Mesothelial cell of epicardium (in vitro differentiated cells): ENCODE measurements at places on chromosomes 5 and 9. TPM values are rescaled to one million over a fixed set of nuclear protein-coding genes. Genes with fewer than 3 reads are reported as not detected.

GRCh38 chr9:128002959-128003358, 22.2 kb upstream of the EEIG1 start:
- DNase-seq = no peak

DNA sequence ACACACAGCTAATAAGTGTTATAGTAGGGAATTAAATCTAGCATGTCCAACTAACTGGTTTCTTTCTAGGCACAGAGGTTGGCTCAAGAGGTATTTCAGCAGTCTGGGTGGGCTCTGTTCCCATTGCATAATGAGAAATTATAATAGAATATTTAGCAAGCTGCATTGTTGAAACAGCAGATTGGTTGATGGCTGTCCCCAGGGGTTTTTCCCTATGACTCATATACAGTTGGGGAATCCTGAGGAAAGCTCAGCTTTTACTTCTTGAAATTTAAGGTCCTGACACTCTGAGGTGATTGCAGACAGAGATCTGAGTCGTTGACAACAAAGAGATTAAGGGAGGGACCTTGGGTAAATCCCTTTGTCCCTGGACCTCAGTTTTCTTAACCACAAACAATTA, 38.3 kb upstream of the TNFSF8 start:
- no peak for DNase-seq

GRCh38 chr5:80357671-80358070, 37.9 kb downstream of the SPZ1 start:
- DNase-seq = no peak

Gene RNF14
- total RNA-seq = 34.0 to 36.5 TPM (median 35.1 TPM) in 3 replicates

DNA sequence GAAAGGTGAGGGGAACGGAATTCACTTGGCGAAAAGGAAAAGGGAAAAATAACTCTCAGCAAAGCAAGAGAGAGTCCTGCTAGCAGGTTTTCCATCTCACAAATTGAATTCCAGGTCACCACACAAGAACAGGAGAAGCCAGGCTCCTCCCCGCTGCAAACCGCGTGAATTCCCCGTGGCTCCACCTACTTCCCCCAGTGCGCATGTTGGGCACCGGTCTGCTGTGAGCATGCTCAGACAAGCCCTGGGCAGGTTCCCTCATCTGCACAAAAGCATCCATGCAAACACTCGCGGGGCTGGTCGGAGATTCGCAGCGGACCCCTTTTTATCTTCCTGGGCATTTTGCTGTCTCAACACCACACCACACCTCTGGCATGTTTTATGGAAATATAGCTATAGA, 58.5 kb upstream of the S1PR3 start:
- DNase-seq = no peak

- DNase-seq = no peak
These were observed 18.4 kb downstream of the ENG start for GRCh38 chr9:127835991-127836516.

GRCh38 chr5:57431759-57432158, 50.9 kb downstream of the ACTBL2 start:
- DNase-seq = no peak

Gene RABEPK
- total RNA-seq = 20.5 to 21.4 TPM (median 21.0 TPM) in 3 replicates

DNA sequence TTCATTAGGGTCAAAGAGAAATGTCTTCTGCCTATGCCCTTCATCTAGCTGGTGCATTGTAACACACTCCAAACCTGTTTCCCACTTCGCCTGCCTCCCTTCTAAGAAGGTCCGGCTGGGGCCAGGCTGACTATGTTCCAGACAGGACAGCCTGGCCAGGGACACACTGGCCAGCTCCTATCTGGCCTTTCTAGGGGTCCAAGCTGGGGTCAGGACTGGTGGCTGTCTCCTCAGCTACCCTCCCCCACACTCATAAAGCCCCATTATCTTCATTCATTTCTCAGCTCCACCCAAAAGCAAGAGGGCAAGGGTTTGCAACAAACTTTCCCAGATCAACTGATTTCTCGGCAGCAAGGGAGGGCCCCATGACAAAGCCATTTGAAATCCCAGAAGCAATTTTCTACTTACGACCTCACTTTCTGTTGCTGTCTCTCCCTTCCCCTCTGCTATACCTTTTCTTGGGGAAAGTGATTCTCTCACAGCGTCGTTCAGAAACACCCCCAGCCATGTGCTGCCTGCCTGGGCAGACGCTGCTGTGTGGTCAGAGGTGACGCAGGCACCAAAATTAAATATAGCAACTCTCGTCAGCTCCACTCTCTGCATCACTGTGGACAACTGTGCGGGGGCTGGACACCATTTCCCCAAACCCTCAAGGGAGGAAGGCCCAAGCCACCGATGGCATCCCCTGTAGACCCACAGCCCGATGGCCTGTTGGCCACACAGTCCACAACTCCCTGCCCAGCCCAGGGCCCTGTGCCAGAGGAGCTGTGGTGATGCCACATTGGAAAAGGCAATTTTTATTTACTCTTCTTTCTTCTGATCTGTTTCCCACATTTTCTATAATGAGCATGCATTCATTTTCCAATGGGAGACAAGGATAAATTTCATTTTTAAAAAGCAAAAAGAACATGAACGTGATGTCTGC, 6.1 kb downstream of the IL13 start:
- no peak for DNase-seq

DNA sequence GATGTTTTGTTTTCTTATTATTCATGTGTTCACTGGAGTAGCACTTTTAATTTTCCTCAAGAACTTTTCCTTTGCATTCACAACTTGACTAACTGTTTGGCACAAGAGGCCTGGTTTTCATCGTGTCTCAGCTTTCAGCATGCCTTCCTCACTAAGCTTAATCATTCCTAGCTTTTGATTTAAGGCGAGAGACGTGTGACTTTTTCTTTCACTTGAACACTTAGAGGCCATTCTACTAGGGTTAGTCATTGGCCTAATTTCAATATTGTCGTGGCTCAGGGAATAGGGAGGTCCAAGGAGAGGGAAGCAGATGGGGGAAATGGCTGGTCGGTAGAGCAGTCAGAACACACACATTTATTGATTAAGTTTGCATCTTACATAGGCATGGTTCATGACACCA, 94.0 kb downstream of the ZNF462 start:
- DNase-seq = no peak

GRCh38 chr5:175695161-175696126, 37.6 kb downstream of the HRH2 start:
- DNase-seq = no peak

DNA sequence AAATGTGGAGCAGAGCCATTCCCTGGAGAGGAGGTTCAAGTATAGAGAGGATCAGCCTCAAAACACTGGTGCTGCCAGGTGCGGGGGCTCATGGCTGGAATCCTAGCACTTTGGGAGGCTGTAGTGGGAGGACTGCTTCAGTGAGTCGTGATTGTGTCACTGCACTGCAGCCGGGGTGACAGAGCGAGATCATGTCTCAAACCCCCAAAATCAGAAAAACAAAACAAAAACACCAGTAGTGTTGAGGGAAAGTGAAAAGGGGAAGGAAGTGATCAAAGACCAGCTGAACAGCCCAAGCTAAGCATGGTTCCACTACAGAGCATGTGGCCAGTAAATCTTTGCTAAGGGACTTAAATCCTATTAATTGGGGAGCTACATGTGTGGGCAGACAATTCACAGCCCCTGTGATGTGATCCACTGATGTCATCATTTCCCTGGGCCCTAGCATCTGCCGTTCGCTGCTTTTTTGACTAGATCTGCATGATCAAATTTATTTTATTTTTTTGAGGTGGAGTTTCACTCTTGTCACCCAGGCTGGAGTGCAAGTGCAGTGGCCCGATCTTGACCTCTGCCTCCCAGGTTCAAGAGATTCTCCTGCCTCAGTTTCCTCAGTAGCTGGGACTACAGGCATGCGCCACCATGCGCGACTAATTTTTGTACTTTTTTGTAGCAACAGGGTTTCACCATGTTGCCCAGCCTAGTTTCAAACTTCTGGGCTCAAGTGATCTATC, 2.7 kb upstream of the PCBD2 start:
- no peak for DNase-seq

DNA sequence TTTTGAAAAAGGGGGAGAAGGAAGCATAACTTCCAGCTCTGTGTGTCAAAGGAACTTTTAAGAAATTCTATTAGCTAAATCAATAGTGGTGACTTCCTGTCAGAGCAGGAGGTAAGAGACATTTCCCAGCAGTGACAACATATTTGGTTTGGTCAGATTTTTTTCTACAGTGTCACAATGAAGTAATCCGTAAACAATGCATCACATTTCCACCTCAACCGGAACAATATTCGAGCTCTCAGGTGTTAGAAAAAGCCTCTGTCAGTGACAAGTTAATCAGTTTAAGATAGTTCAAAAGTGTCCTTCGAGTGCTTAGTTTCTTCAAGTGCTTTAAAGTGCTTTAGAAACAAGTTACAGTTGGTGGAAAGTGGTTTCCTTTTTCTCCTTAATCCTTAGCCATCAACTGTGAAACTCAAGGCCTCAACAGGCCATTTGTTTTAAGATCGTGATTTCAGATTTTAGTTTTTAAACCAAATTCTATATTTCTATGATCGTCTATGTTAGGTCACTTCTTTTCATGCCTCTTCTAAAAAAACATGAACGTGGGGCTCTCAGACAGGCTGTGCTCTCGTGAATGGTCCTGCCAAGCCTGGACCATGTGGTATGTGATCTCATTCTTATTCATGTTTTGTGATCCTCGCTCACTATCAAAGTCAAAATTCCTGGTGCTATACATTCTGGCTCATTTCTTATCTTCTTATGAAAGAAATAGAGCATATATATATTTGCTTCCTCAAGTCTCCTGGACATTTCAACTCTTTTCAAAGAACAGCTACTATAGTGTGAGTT, 181.9 kb upstream of the HMHB1 start:
- no peak for DNase-seq

DNA sequence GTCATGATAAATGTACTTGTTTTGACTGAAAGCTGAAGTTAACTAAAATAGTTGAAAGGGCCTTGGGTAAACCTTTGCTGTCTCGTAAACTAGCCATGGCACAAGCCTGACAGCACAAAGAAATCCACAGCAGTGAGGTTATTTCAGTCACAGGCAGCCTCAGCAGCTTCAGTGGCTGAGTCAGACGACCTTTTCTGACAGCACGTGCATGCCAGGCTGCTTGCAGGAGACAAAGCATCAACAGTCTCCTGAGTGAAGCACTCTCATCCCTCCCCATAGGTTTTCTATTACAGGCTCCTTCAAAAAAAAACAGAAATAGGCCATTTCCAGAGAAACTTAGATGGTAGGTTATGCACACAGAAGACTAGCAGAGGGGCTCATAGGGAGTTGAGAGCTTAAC, 34.6 kb downstream of the OXCT1 start:
- DNase-seq = no peak

DNA sequence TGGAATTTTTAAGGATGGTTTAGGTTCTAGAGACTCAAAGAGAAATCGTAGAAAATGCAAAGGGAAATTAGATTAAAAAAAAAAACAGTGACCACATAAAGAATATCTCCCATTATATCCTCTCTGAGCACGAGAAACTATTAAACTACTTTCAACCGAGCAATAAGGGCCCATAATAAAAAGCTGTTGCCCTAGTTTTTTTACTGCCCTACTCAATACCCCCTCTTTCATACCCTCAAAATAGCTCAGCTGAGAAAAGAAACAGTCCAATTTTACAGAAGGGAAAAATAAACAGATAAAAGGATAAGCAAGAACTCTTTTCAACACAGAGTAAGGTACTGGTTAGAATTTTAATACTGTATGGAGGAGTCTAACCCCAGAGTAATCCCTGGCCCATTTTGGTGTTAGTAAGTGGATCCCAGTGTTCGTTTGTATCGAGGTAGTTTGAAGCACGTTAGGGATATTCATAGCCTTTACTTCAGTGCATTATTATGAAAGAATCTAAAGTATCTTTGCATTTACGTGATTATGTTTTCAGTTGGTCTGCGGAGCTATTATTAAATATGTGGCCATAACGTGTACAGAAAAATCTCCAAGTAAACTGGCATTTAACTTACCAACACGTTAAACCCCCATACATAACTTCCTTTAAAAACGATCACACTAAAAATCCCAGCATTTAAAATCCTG, 980 bp upstream of the RHOBTB3 start:
- no peak for DNase-seq

Gene SLC34A3
- 0.23 to 0.27 TPM in 2 of 3 replicates, not detected in the other for total RNA-seq

DNA sequence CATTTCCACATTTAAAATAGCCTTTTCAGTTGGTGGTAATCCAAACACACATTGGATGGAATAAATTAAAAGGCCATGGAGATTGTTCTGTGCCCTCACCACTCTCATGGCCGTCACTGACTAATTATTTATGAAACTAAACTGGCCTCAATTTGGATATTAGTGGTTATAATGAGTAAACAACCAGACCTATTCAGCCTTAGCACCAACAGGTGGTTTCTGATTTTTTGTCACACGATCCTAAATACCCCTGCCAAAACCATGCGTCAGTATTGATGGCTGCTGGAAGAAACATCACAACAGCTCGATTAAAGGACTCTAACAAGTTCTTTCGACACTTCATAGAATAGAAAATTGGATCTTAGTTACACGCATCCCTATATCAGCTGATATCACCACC, 276.0 kb upstream of the DAP start:
- DNase-seq = no peak

DNA sequence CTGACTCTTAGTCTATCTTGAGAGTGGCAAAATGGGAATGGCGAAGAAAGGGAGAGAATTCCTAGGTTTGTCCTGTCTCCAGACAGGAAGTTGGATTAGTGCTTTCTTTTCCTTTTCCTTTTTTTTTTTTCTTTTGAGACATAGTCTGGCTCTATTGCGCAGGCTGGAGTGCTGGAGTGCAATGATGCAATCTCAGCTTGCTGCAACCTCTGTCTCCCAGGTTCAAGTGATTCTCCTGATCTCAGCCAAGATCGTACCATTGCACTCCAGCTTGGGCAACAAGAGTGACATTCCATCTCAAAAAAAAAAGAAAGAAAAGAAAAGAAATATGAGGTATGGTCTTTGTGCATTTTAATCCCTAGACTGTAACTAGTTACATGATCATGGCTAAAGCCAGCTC, 12.6 kb upstream of the KIF27 start:
- DNase-seq = no peak

Gene PCDHB6
- 1.8 to 2.1 TPM (median 2.1 TPM) in 3 replicates for total RNA-seq

DNA sequence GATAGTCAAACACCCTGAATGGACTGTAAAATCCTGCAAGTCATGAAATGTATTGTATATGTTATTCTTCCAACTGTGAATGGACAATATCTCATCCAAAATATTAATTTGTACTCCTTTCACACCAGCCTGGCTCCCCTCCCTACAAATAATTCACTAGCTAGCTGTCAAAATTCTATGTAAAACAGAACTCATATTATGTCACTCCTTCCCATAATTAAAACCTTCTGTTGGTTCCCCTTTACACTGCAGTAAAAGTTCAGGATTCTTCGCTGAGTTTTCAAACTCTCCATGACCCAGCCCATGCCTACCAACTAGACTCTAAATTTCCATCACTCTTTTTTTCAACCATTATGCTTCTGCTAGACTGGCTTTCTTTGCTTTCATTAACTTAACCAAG, 857.1 kb downstream of the TAF11L14 start:
- DNase-seq = no peak

GRCh38 chr9:135581636-135582426, 20.3 kb downstream of the PAEP start:
- no peak for DNase-seq

DNA sequence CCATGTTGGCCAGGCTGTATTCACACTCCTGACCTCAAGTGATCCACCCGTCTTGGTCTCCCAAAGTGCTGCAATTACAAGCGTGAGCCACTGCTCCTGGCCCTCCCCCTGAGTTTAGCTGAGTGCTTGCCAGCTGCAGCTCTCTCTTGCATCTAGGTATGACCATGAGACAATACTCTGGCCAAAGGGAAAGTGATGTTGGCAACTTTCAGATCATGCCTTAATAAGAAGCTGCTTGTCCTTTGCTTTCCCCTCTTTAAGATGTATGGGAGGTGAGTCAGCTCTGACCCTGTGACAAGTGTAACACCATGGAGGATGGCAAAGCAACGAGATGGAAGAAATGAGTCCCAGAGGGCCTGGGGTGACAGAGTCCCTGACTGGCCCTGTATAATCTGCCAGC, 18.7 kb upstream of the DCAF12 start:
- no peak for DNase-seq

- DNase-seq = no peak
These were observed 386.6 kb downstream of the PLK2 start for GRCh38 chr5:58073243-58073642.
